Smooth muscle cell of the pulmonary artery (primary cell): ENCODE measurements at places on chromosomes 16 and 17. TPM values are rescaled to one million over a fixed set of nuclear protein-coding genes. Genes with fewer than 3 reads are reported as not detected.

Gene CACNG5
- not detected in 2 replicates for total RNA-seq

Gene ETV4
- 1.2 and 1.3 TPM in 2 replicates for total RNA-seq

Gene MARVELD3
- total RNA-seq, result 0.07 TPM in 1 of 2 replicates, not detected in the other

Gene CCL4L2
- total RNA-seq, result 0.13 TPM in 1 of 2 replicates, not detected in the other

Gene CCL14
- not detected in 2 replicates for total RNA-seq

Gene NACA2
- 0.13 TPM in 1 of 2 replicates, not detected in the other for total RNA-seq

Gene CCT6B
- 0.46 and 0.52 TPM in 2 replicates for total RNA-seq

Gene KRTAP4-5
- total RNA-seq, result not detected in 2 replicates

Gene PDILT
- total RNA-seq, result not detected in 2 replicates

Gene CMTM1
- 2.1 and 2.2 TPM in 2 replicates for total RNA-seq

Gene CKLF
- total RNA-seq, result 34.6 and 40.3 TPM in 2 replicates

Gene HIGD1B
- total RNA-seq, result not detected in 2 replicates

Gene KRT23
- total RNA-seq, result not detected in 2 replicates

Gene C16orf46
- total RNA-seq, result 0.43 and 1.0 TPM in 2 replicates
